ENCODE measurements at places on chromosomes 7 and 10.

- DNase-seq, result no peak
Observed at GRCh38 chr7:121278120-121279021, 50.4 kb upstream of the WNT16 start.

DNA sequence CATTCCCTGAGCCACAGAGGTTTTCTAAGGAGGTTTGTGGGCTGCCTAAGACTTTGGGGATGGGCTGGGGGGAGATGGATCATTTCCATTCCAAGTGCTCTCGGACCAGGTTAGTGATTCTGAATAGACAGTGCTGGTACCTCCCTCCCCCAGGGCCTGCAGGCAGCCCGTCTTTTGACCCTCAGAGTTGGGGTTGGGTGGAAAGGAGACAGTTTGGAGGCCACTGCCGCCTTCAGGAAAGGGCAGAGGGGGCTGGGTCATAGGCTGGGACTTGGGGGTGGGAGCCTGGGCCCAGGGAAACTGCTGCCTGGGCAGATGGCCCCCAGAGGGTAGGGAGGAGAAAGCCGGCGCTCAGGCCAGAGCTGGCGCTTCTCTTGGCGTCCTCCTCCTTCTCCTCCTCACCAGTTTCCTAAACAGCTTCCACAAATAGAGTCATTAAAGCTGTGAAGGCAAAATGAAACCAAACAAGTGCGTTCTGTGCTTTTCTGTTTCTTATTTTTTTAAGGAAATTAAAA lies 4.4 kb downstream of the UNC5B start:
- DNase-seq, result no peak

- no peak for DNase-seq
Observed at GRCh38 chr10:13284050-13284449, 15.8 kb downstream of the PHYH start.

- no peak for DNase-seq
Observed at GRCh38 chr10:30818010-30818660, 188.6 kb upstream of the LYZL2 start.

DNA sequence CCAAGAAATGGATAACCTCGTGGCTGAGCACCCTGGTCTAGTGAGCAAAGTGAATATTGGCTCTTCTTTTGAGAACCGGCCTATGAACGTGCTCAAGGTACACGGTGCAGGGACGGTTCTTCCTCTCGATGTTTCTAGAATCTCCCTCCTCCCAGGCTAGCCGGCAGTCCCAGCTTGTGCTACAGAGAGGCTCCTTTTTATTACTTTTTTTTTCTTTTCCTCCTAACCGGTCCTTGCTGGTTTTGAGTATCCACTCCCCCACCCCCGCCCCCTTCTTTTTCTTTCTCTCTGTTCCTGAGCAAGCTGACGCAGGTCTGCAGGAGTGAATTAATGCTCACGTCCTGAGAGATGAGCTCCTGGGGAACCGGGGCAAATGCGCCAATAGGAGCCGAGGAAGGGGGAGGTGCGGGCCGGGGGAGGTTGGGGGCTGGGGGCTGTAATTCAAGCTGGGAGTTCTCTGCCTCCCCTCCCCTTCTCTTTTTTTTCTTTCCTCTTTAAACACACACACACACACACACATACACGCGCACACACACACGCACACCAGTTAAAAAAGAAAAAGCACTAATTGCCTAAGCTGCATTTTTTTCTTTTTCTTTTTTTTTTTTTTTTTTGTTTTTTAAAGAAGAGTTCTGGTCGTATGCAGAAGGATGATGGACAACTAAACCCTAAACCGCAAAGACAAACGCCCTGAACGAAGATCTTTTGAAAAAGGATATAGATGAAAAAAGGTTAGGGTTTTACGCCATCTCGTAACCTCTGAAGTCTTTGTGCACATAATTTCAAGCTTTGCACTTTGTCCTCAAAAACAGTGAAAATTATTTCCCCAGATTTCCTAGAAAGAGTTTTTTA lies 6.6 kb downstream of the CPA2 start:
- DNase-seq, result no peak

GRCh38 chr10:120432209-120432608 lies 24.8 kb upstream of the PLPP4 start:
- DNase-seq, result no peak

DNA sequence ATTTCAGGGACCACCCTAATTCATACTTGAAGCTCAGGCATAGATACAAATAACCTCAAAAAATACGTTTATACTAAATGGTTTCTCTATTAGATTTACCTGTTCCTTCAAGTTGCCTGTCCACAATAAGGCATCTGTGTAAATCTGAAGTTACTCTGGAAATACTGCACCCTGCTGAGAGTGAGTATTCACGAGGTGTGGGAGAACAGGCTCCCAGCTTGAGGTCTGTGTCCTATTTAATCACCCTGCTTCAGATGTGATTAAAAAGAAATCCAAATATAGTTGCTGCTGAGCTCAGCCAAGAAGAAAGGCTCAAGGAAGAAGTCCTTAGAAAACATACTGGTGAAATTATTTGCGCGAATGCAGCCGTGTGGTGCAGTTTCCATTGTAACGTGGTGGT lies 136.8 kb downstream of the KLF6 start:
- no peak for DNase-seq

DNA sequence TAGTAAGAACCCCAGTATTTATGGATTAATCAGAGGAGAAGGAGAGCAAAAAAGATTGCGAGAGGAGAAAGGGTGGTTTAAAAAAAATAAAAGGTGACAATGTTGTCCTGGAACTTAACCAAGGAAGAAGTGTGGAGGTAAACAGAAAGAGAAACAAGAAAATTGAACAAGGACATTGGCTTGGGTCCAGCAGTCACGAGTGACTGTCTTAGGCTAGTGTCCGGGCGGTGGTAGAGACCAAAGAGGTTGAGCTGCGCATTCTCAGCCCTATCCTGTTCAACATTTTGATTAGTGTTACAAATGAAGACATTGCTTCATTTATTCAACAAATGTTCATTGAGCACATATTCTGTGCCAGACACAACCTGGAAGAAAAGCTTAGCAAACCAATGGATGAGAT lies 329.9 kb downstream of the FGFR2 start:
- DNase-seq, result no peak

- DNase-seq, result no peak
Observed at GRCh38 chr7:135273581-135273980, 39.9 kb downstream of the STRA8 start.

DNA sequence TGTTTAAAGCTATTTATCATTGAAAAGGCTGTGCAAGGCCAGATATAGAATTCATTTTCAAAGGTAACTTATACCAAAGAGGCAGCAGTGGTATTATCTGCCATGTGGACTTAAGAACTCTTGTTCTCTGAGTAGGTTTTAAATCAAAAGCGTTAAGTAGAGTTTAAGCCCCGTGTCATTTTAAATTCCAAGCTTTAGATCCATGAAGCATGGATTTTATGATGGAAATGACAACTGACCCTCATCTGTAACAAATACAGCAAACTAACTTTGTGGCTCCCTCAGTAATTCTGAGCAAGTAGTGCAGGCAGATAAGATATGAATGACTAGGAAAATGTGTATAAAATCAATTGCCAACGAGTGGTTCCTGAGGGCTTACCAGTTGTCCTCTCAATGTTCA lies 247.0 kb downstream of the WDR11 start:
- DNase-seq, result no peak

- no peak for DNase-seq
Observed at GRCh38 chr10:70693619-70694335, 21.5 kb downstream of the ADAMTS14 start.

GRCh38 chr7:28964056-28964455 lies 5.9 kb upstream of the TRIL start:
- no peak for DNase-seq

DNA sequence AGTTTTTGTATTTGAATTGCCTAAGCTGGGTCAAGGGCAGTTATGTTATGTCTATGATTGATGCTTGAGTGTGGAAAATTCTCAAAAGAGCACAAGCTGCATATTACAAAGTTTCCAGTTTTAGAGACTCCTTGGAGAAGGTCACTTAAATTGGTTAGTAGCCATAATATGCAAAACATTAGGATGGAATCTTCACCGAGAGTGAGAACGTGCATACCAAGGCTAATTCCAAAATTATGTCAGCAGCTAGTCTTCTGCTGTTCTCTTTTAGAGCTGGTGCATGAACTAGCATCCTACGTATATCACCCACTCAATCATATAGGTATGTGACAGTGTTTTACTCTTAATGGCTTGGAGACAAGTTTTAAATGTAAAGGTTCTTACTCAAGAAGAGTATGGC lies 49.2 kb downstream of the MKX start:
- DNase-seq, result no peak

DNA sequence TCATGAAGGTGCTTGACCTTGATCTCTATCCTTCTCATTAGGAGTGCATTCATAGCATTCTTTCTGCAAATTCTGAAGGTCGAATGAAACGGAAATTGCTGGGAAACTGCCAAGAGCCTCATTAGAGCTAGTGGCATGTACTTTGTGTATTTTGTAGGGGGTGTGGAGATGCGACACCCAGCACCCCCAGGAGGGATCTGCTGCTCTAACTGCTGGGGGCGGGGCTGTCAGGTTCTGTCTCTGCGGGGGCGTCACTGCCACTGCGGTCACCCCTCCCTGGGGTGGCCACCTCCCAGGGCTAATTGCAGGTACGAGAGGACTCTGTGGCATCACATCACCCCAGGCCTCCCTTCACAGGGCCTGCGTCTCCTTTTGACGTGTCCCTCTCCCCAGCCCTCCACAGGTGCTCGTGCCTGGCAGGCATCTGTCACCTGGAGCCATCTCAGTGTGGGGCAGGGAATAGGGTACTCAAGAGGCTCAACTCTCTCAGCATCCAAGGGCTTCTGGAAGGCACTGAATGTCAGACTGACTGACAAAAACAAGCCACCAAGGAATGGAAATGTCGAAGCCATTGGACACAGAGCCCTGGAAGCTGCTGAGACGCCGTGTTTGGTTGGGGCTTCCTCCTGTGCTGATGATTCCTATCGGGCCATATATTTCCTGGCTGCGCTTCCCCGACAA lies 151.1 kb downstream of the ACTR3B start:
- no peak for DNase-seq

DNA sequence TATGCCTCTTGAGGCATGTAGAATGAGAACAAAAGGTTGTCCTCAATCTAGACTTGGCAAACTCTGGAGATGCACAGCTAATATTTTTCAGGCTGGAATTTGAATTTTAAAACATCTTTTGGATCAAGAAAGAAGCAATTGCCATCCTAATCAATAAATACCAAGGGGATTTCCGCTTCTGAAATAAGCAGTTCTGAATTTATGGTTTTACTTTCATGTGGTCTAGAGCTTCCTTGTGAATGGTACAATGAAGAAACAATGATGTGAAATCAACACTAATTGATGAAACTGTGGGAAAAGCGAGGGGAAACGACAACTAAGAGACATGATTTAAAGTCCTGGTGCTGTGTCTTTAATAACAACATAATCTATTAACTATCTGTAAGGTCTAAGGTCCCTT lies 1202.7 kb downstream of the SORCS3 start:
- DNase-seq, result no peak

DNA sequence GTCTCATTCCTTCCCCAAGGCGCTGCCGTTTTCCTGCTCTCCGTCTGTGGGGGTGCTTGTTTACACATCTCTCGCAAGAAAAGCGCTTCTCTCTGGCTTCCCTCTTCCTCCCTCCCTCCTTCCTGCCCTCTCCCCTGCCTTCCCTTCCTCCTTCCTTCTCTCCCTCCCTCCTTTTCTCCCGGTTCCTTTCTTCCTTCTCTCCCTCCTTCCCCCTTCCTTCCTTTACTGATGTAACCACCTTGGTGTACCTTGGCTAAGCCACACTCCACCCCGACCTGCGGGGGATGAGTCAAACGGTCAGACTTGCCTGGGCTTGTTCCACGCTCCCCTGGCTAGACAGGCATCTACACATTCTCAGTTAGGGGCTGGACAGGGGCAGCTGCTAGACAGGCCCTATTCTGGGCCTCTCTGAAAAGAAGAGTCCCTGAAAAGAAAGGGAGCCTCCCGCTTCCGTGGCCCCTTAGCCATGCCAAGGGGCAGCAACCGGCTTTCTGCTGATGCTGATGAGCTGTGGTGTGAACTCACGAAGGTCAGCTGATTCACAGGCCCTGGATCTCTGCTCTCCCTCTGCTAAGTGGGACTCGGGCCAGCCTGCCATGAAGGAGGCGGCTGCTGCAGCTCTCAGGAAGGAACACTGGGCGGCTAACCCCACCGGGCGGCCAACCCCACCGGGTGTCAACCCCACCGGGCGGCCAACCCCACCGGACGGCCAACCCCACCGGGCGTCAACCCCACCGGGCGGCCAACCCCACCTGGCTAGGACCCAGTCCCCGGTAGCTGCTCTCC lies 216.8 kb downstream of the TCERG1L start:
- no peak for DNase-seq

DNA sequence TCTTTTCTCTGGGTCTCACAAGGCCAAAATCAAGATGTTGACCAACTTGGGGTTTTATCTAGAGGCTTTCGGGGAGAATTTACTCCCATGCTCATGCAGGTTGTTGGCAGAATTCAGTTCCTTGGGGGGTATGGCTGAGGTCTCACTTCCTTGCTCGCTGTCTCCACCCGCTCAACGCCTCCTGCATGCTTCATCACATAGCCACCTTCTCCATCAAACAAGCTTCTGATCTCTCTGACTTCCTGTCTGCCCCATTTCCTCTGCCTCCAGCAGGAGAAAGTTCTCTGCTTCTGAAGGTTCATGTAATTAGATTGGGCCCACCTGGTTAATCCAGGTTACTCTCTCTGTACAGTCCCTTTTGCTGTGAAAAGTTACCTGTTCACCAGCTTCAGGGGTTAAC lies 179.1 kb upstream of the FZD1 start:
- no peak for DNase-seq

Measured in T-helper 2 cell (primary cell).